ENCODE measurements at places on chromosomes 16 and 17.

GRCh38 chr17:58279016-58279711 lies 1.6 kb downstream of the MPO start:
- DNase-seq = no peak

- no peak for DNase-seq
These were observed at the start of gene NOXO1 for GRCh38 chr16:1981398-1981836. Gene NOXO1, minus strand, starts transcription at chr16:1981469. Its CDS starts 290 bp downstream, at chr16:1981179.

- DNase-seq = no peak
These were observed 233.7 kb upstream of the SDK2 start for GRCh38 chr17:73877962-73878361.

DNA sequence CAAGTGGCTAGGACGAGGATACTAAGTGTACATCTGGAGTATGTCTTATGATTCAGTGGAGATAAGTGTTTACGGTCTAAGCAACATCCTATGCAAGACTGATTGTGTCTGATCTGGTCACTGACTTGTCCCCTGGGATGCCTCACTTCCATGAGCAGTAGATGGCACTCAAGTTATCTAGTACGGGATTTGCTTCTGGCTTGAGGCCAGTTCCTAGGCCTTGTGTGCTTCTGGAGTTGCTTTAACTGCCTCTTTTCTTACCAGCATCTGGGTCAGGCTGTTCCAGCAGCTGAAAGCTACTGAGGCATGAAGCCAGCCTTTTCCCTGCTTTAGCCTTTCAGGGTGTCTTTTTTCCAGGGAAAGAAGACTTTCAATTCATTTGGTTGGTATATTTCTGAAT lies 23.0 kb downstream of the SUPT6H start:
- DNase-seq = no peak

- no peak for DNase-seq
These were observed 38.1 kb downstream of the PHKB start for GRCh38 chr16:47499080-47499699.

- DNase-seq = no peak
These were observed 17.0 kb downstream of the BCL7C start for GRCh38 chr16:30876867-30877266.

DNA sequence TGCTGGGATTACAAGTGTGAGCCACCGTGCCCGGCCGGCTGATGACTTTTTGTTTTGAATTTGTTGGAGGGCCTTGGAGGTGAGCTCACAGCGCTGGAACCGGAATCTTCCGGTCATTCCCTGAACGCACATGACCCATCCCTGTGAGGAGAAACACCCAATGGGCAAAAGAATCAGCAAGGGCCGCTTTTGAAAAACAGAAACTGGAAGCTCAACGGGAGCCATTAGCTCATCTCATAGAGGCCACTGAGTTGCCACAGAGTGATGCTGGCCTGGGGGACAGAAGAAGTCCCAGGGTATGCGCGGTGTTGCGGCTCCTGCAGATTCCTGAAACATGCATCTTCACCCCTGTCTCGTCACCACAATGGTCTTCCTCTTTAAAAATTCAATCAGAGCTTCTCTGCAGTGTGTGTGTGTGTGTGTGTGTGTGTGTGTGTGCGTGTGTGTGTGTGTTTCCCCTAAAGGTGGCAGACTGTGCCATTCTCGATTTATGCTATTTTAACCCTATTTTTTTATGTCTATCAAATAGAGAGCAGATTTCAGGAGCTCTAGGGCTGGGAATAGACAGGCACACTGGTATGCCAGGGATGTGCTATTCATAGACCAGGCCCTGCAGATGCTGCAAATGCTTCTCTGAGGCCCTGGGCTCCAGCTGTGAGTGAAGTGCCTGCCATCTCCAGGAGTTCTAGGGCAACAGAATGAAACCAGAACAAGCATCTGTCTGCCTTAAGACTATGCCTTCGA lies 68.3 kb downstream of the MARCHF10 start:
- DNase-seq = no peak

DNA sequence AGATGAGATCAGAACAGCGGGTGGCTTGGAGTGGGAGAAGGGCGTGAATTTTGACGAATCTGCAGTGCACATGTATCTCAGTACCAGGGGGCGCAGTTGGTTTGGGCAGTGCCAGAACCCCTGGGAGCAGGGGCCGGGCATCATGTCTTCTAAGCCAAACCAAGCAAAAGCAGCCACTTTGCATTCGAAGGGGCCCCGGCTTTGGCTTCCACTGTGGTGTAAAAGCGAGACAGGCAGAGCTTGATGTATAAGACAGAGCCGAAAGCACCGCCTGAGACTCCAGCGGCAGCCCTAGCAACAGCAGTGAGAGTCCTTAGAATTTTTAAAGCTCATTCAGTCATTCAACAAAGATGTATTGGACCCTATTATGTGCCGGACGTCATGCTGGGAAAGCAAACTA lies 3.8 kb upstream of the XYLT1 start:
- DNase-seq = no peak

DNA sequence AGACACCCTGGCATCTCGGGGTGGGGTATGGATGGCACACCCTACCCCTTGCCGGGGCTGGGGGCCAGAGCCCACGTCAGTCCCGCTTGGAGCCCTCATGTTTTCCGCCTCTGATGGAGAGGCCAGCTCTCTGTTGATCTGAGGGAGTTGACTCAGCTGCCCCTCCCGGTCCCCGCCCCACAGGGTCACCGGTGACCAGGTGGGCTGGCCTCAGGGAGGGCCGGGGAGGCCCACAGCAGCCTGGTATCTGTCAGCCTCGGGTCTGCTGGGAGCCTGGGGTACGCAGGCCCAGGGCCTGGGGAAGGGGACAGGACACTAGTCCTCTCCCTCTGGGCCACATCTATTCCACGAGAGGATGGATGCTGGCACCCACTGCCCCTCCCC lies 109.5 kb upstream of the CIBAR2 start:
- DNase-seq = no peak

GRCh38 chr17:19654896-19655295 lies 6.3 kb downstream of the ALDH3A2 start:
- no peak for DNase-seq

GRCh38 chr16:85514295-85514597 lies 98.9 kb upstream of the GSE1 start:
- no peak for DNase-seq

- DNase-seq = no peak
These were observed 25.5 kb downstream of the COPZ2 start for GRCh38 chr17:48012151-48012520.

- no peak for DNase-seq
These were observed 472.1 kb downstream of the RBFOX1 start for GRCh38 chr16:7804635-7805195.

DNA sequence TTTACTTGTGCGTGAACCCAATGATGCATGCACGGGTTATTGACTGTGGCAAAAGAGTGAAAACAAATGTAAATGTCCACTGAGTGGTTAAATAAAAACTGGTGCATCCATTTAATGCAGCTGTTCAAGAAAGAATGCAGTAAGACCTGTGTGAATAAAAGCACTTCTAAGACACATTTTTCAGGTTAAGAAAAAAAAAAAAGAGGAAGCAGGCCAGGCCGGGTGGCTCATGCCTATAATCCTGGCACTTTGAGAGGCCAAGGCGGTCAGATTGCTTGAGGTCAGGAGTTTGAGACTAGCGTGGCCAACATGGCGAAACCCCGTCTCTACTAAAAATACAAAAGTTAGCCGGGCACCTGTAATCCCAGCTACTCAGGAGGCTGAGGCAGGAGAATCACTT lies 11.8 kb downstream of the CNGB1 start:
- DNase-seq = no peak

- DNase-seq = no peak
These were observed 108.0 kb upstream of the TBX2 start for GRCh38 chr17:61291451-61292285.

Data from omental fat pad (tissue), 4 donors.